Vagina (tissue), 2 donors: ENCODE measurements at places on chromosomes 5 and 9.

DNA sequence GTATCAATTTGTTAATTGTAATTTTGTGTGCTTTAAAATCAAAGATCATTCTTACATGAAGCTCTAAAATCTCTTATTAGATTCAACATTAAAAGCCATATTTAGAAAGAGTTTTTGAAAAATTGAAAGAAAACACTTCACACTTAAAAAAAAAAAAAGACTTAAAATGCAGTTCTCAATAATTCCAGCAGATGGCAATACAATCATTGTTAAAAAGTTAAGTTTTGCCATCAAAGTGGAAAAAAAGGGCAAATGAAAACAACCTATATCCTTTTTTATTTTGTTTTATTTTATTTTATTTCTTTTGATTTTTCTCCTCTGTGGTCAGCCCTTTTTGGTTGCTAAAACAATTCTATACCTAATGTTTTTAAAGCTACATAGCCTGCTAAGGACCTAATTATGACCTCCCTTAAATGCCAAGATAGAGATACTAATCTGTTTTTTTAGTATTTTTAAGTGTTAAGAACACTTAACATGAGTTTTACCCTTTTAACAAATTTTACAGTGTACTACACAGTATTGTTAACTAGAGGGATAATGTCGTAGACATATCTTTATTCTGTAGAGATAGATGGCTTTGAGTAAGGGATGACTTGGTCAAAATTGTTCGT is 154.2 kb upstream of the DAB2 start:
- no peak for DNase-seq

- no peak for DNase-seq
Measured at GRCh38 chr9:123360161-123361085, 4.4 kb downstream of the CRB2 start.

- DNase-seq = no peak
Measured at GRCh38 chr9:70639853-70640814, 225.7 kb upstream of the KLF9 start.

GRCh38 chr5:14834584-14835550 is 36.7 kb downstream of the ANKH start:
- DNase-seq = no peak

DNA sequence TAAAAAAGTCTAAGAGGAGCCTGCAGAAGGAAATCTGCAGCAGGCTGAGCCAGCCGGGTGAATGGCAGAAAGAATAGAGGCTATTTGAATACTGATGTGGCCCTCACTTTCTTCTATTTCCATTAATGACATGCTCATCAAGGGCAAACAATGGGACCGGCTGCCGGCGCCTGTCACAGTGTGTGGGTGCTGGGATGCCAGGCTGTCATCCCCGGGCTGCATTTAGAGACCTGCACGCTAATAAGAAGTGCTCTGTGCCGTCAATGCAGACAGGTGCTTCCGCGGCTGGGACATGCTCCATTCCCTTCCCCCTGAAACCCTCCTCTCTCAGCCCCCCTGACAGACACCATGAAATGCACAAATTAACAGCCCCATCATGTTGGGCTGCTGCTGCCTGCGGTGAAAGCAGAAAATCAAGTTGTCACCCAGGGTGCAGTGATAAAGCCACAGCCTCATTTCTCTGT is 217.7 kb upstream of the TBCA start:
- no peak for DNase-seq

GRCh38 chr5:141369994-141370848 is at the start of gene PCDHGB3:
TSS of gene PCDHGB3 (plus strand) at chr5:141370242. CDS start at chr5:141370395, 153 bp downstream.
- DNase-seq = no peak

DNA sequence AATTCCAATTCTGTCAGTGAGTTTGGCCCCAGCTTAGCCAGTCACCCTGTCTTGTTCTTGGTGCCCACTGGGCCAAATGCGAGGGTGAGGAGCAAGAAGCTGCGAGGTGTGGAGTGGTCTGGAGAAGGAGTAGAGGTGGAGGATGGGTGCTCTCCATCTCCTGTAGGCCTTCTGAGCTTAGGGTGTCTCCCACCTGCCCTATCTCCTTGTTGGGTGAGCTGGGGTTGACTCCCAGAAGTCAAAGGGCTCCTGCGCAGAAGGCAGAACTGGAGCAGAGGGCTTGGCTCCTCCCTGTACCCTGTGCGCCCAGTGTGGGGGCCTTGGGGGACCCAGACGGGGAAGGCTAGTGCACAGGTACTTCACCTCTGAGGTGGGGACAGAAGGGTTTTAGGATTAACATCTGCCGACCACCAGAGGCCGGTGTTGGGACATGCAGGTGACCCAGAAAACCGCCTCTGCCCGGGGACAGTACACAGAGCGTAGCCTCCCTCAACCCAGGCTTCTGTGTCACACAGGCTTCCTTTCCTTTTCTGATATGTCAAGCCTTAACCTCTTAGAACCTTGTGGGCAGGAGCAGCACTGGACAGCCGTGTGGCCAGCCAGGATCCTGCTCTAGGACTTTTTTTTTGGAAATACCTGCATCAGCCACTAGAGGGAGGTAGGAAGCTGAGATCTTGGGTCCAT is 16.9 kb downstream of the IL5 start:
- DNase-seq = no peak

GRCh38 chr9:15999422-16000339 is 446.8 kb downstream of the CCDC171 start:
- no peak for DNase-seq

DNA sequence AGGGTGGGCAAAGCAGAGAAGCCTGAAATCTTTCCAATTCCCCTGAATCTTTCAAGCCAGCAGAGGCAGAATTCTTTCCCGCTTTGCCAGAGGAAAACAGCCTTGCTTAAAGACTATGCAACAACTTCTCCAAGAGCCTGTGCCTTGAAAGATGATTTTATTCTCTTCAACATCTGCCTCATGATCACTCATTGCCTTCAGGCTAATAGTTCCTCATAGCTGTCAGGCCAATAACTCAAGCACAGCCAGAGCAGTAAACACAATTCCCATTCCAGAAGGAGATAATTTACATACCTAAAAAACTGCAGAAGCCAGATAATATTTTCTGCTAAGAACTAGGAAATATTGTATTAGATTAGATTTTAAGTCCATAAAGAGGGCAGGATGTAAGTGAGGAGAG is 92.3 kb upstream of the PUM3 start:
- DNase-seq = no peak

GRCh38 chr5:149403923-149404745 is 25.0 kb upstream of the IL17B start:
- no peak for DNase-seq

- DNase-seq = no peak
Measured at GRCh38 chr5:96187309-96188027, 225.8 kb upstream of the ELL2 start.

- DNase-seq = no peak
Measured at GRCh38 chr5:96149546-96149945, 187.9 kb upstream of the ELL2 start.

- no peak for DNase-seq
Measured at GRCh38 chr5:35354751-35355150, 124.5 kb upstream of the PRLR start.

DNA sequence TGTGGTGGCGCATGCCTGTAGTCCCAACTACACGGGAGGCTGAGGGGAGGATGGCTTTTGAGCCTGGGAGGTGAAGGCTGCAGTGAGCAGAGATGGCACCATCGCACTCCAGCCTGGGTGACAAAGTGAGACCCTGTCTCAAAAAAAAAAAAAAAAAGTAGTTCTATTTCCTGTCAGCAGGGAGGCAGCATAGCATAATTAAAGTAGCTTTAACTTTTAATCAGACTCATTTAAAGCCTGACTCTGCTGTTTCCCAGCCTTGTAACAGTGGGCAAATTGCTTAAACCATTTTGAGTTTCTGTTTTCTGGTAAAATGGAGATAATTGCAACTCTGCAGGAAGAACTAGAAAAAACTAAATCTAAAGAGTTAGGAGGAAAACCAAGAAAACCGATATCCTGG is 31.2 kb downstream of the CNOT6 start:
- DNase-seq = no peak

DNA sequence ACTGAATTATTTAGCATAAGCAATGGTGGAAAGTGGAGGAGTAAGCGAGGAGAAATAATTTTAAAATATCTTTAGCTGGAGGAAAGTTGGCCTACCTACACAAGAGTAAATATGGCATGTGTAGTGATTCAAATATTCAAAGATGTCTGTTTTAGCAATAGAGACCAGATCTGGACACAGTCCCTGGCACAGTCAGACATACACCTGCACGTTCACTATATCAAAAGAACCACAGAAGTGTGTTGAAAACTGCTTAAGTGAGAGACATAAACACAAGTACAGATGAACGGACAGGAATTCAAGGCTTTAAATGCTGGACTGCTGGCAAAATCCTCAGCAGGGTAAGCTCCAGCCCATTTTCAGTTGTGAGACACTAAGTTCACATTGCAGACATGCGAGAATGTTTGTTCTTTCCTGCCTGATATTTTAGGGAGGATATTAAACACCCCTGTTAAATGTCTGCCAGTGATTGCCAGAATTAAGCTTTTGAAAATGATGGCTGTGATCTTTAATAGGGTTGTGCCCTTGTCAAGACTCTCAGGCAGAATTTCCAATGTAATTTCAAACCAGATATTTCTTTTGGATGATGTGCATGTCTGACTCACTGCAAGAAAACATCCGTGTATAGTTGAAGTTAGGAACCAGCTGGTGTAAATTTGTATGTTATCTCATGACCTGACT is 810.6 kb downstream of the TLE4 start:
- no peak for DNase-seq

GRCh38 chr5:178671602-178672144 is 44.8 kb upstream of the CLK4 start:
- DNase-seq = no peak

GRCh38 chr5:55994495-55994997 is at the start of gene IL6ST:
TSS of gene IL6ST (minus strand) at chr5:55994963. CDS start at chr5:55976278, 18,685 bp downstream.
- DNase-seq = no peak

DNA sequence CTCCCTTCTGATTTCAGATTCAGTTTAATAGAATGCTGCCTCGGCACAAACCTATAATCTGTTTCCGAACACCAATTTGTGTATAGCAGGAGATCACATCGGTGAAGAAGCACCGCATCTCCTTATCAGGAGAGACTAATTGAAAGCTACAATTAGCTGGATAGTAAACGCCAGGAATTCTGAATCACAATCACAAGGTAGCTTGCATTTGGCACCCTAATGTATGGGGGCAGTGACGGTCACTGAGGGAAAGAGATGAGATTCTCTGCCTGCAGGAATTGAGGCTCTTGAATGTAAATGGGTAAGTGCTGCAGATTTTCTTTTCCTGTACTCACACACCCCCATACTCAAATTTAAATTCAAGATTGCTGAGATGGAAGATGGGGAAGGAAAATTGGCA is 373.6 kb upstream of the ZNF608 start:
- DNase-seq = no peak

DNA sequence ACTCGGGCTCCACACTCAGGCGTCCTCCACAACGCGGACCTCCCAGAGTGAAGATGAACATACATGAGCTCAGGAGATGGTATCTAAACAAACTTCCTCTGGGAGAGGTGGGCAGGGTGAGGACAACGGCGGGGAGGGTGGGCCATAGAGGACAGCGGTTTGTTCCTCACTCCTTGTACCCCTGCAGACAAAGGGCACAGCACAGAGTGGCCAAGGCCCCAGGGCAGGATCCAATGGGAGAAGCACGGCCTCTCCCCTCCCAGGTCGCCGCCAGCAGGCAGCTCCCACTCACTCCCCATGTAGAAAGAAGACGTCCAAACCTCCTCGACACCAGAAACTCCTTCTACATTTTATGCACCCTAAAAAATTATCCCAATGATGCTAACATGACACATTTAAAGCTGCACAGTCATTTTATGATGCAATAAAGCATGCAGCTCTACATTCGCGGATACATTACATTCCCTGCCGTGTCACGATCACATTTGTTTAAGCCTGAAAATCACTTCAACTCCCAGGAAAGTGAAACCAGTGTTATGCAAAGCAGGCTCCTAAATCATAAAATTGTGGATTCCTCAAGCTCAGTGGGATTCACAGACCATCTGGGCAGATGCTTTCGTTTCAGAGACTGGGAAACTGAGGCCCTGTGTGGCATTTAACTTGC is 87.5 kb upstream of the SARDH start:
- no peak for DNase-seq

DNA sequence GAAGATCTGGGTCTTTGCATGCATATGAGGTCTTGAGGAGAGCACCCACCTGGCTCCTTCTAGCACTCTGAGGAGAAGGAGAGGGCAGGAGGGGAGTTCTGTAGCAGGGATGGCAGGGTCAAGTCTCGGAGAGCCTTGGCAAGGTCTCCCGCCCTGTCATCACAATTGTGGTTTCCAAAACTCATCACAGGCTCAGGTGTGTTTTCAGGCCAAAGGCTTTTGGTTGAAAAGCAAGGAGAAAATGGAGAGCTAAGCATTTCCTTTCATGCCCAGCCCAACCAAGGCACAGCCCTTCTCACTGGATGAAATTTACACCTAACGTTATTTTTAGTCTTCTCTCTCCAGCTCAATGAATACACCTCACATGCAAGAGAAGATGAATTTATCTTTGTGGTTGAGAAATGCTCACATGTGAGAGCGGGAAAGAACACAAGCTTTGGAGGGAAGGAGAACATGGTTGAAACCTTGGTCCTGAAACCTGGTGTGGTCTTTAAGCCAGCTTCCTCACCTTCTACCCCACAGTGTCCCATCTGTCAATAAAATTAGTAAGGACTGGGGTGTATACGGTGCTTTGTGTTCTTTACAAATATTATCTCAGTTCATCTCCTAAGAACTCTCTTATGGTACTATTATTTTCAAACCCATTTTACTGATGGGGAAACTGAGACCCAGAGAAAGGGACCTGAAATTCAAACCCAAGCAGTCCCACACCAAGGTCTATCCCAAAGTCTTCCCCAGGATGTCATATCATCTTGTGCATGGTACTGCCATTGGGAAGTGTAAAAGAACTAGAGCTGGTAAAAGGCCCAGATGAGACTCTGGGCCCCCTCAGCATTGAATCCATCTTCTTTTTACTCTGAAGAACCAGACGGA is 47.8 kb upstream of the CPEB4 start:
- no peak for DNase-seq

DNA sequence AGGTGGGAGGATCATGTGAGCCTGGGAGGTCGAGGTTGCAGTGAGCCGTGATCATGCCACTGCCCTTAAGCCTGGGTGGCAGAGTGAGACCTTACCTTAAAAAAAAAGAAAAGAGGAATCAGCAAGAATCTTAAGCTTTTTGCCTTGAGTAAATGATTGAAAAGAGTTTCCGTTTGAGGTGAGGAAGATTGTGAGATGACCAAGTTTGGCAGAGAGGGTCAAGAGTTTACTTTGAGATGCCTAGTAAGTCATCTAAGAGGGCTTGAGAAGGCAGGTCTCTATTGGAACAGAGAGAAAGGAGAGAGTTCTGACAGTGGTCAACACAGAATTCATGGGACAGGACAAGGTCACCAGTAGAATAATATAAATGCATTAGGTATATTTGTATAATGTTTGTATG is 572.1 kb downstream of the TLE4 start:
- DNase-seq = no peak

- no peak for DNase-seq
Measured at GRCh38 chr5:109838157-109838556, 148.4 kb downstream of the MAN2A1 start.

- DNase-seq = no peak
Measured at GRCh38 chr5:126066836-126067235, 356.4 kb upstream of the GRAMD2B start.

GRCh38 chr9:13576101-13576500 is 296.6 kb upstream of the MPDZ start:
- no peak for DNase-seq

- DNase-seq = no peak
Measured at GRCh38 chr9:127844821-127845359, 9.6 kb downstream of the ENG start.

GRCh38 chr5:177403102-177403791 is 2.8 kb upstream of the PFN3 start:
- DNase-seq = no peak

GRCh38 chr5:123134653-123135181 is 45.7 kb downstream of the PRDM6 start:
- no peak for DNase-seq
